ENCODE measurements at places on chromosomes 13 and 19.
A peak's percentile ranks its signal among the peaks of the same experiment; 100 is the strongest.

- no peak for DNase-seq
- peaks cover 3% of the 10 kb centered on the region for H3K36me3 ChIP-seq
- no peak overlapping the region for H3K4me3 ChIP-seq
- peaks cover 6% of the 10 kb centered on the region for H3K27me3 ChIP-seq
- H3K27ac ChIP-seq = no peak overlapping the region
Observed at GRCh38 chr19:7187605-7188339, 106.4 kb downstream of the INSR start.

GRCh38 chr19:16886305-16886880 lies 2.4 kb upstream of the F2RL3 start:
- H3K27me3 ChIP-seq = no peaks in the 10 kb centered on the region
- H3K27ac ChIP-seq = no peak overlapping the region
- peak; percentile 100 for DNase-seq
- H3K4me1 ChIP-seq = peaks cover 4% of the 10 kb centered on the region
- peak overlapping the region; percentile 62 for H3K4me3 ChIP-seq

DNA sequence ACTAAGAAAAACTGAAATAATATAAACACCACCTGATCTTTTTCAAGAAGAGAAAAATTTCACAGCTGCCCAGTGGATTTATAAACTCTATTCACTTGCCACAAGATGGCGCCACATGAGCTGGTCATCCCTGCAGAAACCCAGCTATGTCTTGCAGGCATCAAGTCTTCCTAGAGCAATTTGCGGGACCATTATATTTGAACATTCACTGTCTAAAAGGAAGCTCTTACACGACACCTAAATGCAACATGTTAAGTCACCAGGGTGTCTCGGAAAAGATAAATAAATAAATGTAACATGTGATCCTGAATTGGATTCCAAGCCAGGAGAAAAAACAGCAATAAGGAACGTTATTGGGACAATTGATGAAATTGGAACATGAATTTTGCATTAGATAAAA lies 20.3 kb upstream of the AKT2 start:
- H3K27ac ChIP-seq = no peak overlapping the region
- no peaks in the 10 kb centered on the region for H3K36me3 ChIP-seq
- H3K4me3 ChIP-seq = no peak overlapping the region
- H3K27me3 ChIP-seq = no peaks in the 10 kb centered on the region

GRCh38 chr19:38425810-38426466 lies at the start of gene RASGRP4:
Gene RASGRP4 (minus strand): TSS chr19:38426219. CDS start chr19:38426091, 128 bp downstream.
- no peak for DNase-seq
- no peak within 1 kb of the TSS for H3K27ac ChIP-seq
- H3K4me1 ChIP-seq = no peaks in the 10 kb centered on the region
- H3K27me3 ChIP-seq = peaks cover 16% of the 10 kb centered on the region
- no peak within 1 kb of the TSS for H3K4me3 ChIP-seq

DNA sequence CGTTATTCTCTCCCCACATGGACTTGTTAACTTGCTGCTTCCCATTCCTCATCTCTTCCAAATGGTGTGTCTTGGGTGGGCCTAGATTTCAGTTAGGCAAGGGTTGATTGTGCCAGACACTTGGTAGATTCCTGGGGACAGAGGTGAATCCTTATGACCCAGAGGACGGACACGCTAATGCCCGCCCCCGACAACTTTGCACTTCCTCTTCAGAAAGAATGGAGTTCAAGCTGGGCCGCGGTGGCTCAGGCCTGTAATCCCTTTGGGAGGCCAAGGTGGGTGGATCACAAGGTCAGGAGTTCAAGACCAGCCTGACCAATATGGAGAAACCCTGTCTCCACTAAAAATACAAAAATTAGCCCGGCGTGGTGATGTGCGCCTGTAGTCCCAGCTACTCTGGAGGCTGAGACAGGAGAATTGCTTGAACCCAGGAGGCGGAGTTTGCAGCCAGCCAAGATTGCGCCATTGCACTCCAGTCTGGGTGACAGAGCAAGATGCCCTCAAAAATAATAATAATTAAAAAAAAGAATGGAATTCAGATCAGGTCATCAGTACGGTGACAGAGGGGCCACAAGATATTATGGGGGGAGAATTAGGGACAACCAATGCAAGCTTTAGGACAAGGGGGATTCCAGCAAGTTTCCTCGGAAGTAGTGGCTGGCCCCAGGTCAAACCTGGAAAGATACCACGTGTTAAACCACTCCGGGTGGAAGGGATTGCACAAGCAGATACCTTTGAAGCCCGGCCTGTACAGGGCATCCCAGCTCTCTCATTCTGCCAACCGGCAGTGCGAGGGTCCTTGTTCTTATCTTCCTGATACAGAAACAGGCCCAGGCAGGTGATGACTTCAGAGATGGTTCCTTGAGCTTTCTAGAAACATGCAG lies 2.7 kb downstream of the MYO9B start:
- H3K27ac ChIP-seq = no peak overlapping the region
- no peak overlapping the region for H3K4me3 ChIP-seq
- H3K4me1 ChIP-seq = peaks cover 36% of the 10 kb centered on the region
- peaks cover 7% of the 10 kb centered on the region for H3K36me3 ChIP-seq

DNA sequence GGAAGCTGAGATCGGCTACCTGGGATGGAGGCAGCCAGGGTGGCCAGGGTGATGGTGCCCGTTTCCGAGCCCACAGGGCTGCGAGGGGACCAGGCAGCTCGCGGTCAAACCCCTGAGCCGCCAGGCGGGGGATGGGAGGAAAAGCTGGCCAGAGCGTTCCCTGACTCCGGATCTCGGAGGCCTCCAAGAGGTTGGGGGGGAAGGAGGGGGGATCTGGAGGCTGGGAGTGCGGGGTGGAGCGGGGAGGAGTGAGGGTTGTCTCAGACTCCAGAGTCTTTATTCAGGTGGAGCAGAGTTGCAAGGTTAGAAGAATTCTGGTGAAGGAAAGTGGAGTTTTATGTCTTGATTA lies 1.1 kb downstream of the CACNG7 start:
- no peak overlapping the region for H3K4me3 ChIP-seq
- no peaks in the 10 kb centered on the region for H3K36me3 ChIP-seq
- no peak overlapping the region for H3K27ac ChIP-seq
- H3K4me1 ChIP-seq = peaks cover 3% of the 10 kb centered on the region
- no peak for DNase-seq

DNA sequence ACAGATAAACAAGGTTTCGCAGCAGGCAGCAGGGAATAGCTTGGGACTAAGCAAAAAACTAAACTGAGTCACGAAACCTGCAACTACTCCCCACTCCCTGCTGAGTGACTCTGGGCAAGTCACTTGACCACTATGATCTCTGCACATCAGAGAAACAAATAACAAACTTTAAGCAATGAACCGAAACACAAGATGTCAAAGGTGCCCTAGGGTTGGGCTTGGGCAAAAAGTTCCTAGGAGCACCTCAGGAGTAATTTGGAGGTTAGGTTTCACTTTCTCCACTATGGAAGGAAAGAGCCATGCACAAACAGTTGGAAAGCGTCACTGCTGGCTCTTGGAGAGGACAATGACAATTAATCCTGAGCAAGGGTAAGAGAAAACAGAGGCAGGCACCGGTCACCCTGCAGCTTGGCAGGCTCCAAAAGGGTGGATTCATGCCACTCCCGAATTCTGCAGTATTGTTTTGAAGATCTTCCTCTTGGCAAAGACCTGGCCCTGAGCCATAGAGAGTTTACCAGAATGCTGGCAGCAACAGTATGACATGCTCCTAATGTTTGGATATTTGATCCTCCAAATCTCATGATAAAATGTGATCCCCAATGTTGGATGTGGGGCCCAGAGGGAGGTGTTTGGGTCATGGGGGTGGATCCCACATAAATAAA lies 60.3 kb downstream of the CRYL1 start:
- no peak overlapping the region for H3K27ac ChIP-seq
- H3K36me3 ChIP-seq = no peaks in the 10 kb centered on the region
- no peaks in the 10 kb centered on the region for H3K27me3 ChIP-seq
- no peak for DNase-seq
- peaks cover 20% of the 10 kb centered on the region for H3K4me1 ChIP-seq

- no peaks in the 10 kb centered on the region for H3K4me1 ChIP-seq
- H3K4me3 ChIP-seq = no peak overlapping the region
- no peak overlapping the region for H3K27ac ChIP-seq
- no peak for DNase-seq
Observed at GRCh38 chr13:80870186-80870585, 529.3 kb upstream of the SPRY2 start.

DNA sequence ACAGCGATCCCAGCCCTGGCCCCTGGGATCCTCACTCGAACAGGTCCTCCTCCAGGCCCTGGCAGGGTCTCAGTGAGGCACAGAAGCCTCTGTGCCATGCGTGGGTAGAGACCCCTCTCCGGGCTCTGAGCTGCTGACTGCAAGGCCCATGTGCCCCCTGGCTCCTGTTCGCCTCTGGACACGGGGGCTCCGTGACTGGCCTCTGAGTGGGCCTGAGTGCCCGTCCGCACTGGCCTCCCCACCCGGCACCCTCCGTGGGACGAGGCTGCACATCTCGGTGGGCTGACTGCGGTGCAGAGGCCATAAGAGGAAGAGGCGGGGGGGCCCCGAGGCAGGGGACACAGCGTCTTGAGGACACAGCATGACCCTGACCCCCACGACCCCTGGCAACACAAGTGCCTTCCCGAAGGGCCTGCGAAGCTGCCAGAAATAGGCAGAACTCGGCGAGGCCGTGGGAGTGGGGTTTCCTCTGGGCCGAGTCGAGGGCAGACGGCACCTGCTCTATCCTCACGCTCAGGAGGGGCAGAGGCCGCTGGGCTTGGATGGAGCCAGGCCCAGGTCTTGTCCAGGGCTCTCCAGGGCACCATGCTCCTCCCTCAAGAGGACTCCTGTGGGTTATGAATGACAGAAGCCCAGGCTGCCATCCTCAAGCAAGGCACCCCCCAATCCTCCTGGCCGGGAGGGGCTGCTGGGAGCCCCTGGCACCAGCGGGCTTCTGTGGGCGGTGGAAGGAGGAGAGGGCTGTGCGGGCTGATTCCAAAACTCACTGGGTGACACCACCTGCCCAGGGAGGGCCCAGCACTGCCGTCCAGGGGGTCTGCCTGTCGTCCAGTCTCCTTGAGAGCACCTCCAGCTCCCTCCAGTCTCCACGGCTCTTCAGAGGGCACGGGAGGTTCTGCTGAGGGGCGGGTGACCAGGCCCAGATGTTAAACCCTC lies 52.6 kb downstream of the RASA3 start:
- H3K27me3 ChIP-seq = no peaks in the 10 kb centered on the region
- no peak for DNase-seq
- no peak overlapping the region for H3K4me3 ChIP-seq
- H3K27ac ChIP-seq = no peak overlapping the region
- peaks cover 40% of the 10 kb centered on the region for H3K4me1 ChIP-seq

- H3K4me1 ChIP-seq = peaks cover 5% of the 10 kb centered on the region
- no peak overlapping the region for H3K4me3 ChIP-seq
- no peak overlapping the region for H3K27ac ChIP-seq
- no peaks in the 10 kb centered on the region for H3K36me3 ChIP-seq
- DNase-seq = peak; percentile 17
Observed at GRCh38 chr13:40102854-40103253, 447.4 kb downstream of the COG6 start.

DNA sequence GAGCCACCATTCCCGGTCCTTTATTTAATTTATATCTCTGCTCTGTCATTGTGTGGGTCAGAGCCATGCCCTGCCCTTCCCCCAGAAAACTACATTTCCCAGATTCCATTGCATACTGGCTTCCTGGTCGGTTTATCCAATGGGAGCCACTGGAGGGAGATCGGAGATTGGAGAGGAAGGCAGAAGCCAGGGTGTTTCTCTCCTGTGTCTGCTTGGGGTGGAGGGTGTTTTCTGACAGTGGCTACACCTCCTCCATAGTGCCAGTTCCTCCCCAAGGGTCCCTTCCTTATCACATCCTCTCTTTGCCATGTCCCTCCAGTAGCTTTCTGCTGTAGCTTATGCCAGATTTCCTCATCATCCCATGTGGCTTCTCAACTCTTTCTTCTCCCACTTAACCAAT lies 19.0 kb downstream of the OLFM2 start:
- DNase-seq = peak; percentile 67
- H3K4me3 ChIP-seq = no peak overlapping the region
- H3K36me3 ChIP-seq = no peaks in the 10 kb centered on the region

Data from mesenchymal stem cell (in vitro differentiated cells and primary cell).